ENCODE measurements at places on chromosomes 5 and 9. TPM values are rescaled to one million over a fixed set of nuclear protein-coding genes. Genes with fewer than 3 reads are reported as not detected.

GRCh38 chr5:10660720-10661387 lies 97.0 kb downstream of the ANKRD33B start:
- no peak for DNase-seq

- no peak for DNase-seq
These were observed 3.3 kb upstream of the PBX3 start for GRCh38 chr9:125743682-125744428.

DNA sequence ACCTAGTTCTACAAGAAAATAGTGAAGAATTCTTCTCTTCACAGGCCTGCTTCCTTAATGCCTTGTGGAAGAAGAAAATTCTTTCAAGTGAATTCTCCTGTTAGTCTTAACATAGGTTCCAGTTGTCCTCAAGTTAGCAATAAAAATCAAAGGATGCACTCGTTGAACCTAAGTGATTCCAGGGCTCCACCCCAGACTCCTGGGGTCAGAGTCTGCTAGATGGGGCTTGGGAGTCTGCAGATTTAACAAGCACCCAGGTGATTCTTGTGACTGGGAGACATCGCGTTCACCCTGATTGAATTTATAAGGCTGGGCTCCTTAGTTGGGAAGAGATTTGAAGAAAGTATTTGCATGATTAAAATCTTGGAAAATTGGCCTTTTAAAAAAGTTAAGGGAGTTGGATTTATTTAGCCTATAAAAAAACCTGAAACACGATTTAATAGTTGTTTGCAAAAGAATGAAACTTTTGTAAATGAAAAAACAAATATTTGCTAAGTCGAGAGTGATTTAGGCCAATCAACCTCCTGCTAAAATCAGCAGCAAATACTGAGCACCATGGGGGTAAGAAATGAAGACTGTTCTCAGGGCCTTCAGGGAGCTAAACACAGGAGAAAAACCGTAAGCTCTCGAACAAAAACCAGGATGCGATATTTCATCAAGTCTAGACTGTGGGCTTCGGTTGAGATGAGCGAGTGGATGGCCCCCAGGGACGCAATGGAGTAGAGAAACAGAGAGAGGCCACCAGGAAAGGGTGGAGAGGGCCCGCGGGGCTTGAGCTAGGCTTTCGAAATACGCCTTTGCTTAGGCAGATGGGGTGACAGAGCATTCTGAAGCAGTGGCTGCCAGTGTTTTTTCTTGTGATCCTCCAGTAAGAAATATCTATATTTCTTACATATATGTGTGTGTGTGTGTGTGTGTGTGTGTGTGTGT lies 86.9 kb upstream of the TTC23L start:
- peak; percentile 54 for DNase-seq

DNA sequence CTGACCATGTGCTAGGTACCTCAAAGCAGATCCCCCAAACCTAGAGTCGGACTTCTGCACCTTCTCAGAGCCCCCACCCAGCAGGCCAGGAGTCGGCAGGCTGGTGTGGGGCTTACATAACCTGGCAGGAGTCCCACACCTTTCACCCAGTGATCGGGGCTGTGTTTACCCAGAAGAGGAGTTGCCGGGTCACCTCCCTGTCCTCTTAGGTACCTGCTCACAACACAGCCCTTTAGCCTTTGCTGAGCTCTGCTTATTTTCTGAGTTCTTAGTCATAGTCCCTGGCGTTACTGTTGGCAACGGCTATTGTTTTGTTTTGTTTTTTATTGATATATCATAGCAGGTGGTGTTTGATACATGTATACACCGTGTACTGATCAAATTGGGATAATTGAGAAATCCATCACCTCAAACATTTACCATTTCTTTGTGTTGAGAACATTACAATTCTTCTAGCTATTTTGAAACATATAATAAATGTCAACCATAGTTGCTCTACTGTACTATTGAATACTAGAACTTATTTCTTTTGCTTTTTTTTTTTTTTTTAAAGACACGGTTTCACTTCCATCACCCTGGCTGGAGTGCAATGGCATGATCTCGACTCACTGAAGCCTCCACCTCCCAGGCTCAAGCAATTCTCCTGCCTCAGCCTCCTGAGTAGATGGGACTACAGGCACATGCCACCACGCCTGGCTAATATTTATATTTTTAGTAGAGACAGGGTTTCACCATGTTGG lies 10.4 kb upstream of the EEIG1 start:
- DNase-seq = peak; percentile 84

DNA sequence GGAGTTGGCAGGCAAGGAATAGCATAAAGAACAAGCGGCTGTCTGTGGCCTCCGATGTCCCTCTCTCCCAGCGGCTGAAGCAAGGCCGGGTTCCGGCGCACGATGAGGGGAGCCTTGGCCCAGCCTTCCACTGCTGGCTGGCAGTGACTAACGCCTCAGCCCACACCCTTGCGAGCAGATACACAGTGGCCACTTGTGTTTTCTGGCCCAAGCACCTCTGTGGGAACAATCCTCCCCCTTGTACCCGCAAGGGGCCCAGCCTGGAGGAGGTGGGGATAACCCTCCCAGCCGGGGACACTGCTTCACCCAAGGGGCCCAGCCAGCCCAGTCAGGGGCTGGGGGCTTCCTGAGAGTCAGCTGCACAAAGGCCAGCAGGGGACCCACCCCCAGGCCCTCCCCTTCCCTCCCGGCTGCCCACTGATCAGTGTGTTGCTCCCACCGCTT lies 23.2 kb downstream of the STK10 start:
- DNase-seq = no peak

DNA sequence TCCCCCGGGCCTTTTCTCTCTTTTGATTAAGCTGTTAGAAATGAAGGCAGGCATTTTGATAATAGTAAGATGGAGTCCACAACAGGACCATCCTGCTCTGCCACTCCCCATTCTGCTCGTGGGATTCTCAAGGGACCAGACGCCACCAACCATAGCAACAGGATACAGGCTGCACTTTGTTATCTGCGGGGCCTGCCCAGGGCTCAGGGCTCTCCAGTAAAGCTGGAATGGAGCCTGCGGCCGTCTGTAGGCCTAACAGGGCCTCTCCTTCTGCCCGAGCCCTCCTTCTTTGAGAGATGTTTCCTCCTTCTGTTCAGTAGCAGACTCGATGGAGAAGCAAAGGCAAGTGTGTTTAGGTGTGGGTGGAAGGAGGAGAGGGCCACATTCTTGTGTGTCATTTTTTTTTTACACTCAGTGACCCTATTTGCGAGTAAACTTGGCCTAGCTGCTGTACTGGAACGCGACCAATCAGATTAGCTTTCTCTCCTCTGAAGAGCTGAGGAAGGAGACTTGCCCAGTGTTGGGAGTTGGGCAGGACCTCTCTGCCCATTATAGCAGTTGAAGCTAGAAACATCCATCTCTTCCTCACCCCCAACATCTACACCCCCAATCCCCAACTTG lies 8.9 kb upstream of the EPB41L4B start:
- no peak for DNase-seq

DNA sequence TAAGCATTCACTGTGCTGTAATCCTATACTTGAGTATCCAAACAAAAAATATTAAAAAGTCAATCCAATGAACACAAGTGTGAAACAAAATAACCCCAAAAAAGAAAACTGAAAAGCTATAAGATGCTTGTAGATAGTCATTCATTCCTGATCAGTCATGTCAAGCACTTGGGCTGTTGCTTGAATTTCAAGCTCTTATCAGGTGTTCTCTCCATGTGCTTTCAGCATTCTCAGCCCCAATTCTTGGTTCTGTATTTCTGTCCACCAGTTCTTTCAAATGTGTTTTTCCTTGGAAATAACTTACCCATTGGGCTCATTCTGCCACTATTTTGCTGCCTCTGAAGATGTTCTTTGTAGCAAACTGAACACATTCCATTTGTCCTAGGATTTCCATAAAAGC lies 4.7 kb downstream of the ZFAND5 start:
- DNase-seq = no peak

DNA sequence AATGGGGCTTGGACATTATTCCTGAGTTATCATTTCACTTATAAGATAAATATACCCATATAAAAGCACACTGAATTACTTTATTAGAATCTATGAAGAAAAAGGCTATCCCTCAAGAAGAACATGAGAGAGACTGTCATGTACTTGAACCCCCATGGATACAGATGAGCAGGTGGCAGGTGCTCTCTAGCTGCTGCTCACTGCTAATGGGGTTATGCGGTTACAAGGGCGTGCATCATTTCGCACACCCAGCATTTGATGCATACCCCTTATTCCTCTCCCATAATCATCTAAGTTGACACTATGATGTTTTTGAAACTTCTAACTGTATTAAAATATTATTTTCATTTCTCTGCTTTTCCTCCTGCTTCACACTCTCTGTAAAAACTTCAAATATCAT lies 16.4 kb downstream of the ITK start:
- DNase-seq = no peak

GRCh38 chr9:35333551-35333950 lies 156.4 kb upstream of the RUSC2 start:
- DNase-seq = no peak

DNA sequence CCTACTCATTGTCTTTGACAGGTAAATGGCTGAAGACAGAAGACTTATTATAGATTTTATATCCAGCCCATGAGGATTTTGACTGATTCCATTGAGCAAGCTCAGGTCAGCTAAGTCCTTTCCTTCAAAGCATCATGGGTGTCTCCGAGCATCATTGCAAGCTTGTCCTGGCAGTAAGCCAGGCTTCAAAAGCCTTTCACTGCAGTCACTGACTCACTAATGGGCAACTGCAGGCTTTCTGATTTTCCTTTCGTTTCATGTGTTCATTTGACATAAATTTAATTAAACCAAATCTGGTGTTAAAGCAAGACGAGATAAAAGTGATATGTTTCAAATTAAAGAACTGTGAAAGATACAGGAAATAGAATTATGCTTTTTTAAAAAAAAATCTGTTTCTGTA lies 426.2 kb downstream of the ANXA1 start:
- no peak for DNase-seq

DNA sequence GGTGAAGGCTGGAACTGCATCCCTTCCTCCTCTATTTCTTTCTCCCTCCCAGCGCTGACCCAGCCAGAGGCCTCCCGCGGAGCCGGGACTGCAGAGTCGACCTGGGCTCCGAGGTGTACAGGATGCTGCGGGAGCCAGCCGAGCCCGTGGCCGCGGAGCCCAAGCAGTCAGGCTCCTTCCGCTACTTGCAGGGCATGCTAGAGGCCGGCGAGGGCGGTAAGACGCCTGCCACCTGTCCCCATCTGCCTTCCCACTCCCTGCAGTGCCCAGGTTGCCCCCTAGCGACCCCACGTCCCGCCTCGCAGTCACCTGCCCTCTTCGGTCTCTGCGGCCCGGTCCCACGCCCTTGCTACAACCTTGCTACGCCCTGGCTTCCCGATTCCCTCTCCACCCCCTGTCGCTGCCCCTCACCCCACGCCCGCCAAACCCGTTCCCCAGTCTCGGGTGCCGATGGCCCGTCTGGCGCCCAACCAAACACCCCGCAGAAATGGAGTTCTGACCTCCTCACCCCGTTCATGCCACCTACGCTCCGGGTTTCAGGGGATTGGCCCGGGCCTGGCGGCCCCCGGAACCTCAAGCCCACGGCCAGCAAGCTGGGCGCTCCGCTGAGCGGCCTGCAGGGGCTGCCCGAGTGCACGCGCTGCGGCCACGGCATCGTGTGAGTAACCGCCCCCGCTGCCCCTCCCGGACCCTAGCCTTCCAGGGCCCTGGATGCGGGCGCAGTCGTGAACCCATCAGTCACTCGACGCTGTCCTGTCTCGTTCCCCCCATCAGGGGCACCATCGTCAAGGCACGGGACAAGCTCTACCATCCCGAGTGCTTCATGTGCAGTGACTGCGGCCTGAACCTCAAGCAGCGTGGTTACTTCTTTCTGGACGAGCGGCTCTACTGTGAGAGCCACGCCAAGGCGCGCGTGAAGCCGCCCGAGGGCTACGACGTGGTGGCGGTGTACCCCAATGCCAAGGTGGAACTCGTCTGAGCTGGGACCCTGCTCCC lies 14.1 kb downstream of the PDLIM4 start:
- peak; percentile 21 for DNase-seq

CNTFR gene
- total RNA-seq = 1.8 TPM

ABLIM3 gene
- 4.1 TPM for total RNA-seq

UGT3A1 gene
- not detected for total RNA-seq

PRR7 gene
- total RNA-seq = 5.0 TPM

HTR4 gene
- 7.5 TPM for total RNA-seq

MEF2C gene
- total RNA-seq = 7.3 TPM

NME5 gene
- not detected for total RNA-seq

C9orf43 gene
- total RNA-seq = 0.57 TPM

NEURL1B gene
- 99.9 TPM for total RNA-seq
